ENCODE measurements at places on chromosomes 3 and 15. TPM values are rescaled to one million over a fixed set of nuclear protein-coding genes. Genes with fewer than 3 reads are reported as not detected.

DNA sequence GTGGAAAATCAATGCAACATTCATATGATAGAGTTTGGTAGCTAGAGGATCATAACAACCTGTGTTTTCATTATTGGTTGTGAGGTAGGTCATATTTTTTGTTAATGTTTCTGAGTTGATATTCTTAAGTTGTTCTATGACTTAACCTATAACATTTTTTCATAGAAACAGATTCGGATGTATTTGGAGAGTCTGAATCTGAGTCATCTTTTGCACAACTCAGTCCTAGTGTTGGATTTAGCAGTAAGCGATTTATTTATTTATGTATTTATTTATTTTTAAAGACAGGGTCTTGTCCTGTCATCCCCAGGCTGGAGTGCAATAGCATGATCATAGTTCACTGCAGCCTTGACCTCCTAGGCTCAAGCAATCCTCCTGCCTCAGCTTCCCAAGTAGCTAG, 292.8 kb upstream of the ZNF717 start:
- no peak for DNase-seq

GRCh38 chr3:87268646-87269211, 7.7 kb downstream of the POU1F1 start:
- DNase-seq, result no peak

- DNase-seq, result no peak
These were observed at the start of gene DAZL for GRCh38 chr3:16604887-16605602. Gene DAZL, minus strand, starts transcription at chr3:16605423. Its CDS starts 218 bp downstream, at chr3:16605205.

SLC6A1 gene
- total RNA-seq, result not detected

DNA sequence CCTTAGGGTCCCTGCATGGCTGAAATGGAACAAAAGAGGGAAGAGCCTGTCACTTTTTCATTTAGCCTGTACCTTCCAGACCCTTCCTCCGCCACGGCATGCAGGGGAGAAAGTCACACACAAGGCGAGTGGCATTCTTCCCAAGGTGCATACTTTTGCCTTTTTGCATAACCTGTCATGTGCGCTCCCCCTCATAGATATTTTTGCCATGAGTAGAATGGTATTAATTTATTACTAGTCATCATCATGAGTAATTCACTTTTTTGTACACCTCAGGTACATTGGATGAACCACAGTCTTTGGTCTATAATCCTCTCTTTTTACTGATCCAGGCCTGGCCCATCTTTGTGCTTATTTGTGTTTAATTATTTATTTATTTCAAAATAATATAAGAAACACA, 8.9 kb upstream of the BUB1B start:
- no peak for DNase-seq

GRCh38 chr15:47768735-47769134, 51.4 kb downstream of the SEMA6D start:
- DNase-seq, result no peak

DNA sequence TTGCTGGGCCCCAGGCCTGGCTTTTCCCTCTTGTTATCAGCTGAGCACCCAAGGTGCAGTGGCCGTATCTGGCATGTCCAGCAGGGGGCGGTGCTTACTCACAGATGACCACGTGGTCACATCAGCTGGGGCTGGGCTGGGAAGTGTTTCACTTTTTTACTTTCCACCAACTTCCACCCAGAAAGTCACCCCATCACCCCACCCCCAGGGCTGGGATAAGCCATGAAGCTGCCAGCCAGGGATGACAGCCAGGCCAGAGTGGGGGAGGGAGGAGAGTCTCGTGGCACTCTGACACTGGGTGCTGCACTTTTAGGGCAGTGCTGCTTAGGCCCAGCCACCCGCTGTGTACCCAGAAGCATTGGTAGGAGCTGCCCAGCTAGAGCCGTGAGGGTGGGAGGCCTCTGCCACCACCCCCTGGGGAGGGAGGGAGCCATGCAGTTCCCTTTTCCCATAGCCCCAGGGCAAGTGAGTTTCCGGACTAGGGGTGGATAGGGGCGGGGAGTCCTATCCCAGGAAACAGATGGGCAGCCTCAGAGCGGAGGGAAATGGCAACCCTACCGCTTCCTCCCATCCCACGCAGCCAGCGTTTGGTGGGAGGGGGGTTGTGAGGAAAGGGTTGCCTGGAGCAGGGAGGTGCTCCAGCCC, 6.1 kb downstream of the PPCDC start:
- peak; percentile 72 for DNase-seq

DNA sequence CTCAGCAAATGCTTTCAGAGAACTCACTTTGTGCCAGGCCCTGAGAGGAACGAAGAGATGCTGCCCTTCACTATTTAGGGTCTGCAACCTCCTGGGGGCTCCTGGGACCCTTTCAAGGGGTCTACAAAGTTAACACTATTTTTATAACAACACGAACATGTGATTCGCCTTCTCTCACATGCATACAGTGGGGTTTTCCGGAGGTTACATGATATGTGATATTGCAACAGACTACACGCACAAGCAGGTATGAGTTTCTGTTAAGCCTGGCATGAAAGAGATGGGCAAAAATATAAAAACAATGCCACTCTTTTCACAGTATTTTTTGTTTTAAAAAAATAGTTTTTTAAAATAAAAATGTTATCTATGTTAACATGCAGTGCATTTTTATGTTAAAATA, 10.3 kb downstream of the STARD5 start:
- DNase-seq, result no peak

CD80 gene
- total RNA-seq, result not detected

GRCh38 chr3:67450153-67450552, 204.3 kb downstream of the SUCLG2 start:
- no peak for DNase-seq

DNA sequence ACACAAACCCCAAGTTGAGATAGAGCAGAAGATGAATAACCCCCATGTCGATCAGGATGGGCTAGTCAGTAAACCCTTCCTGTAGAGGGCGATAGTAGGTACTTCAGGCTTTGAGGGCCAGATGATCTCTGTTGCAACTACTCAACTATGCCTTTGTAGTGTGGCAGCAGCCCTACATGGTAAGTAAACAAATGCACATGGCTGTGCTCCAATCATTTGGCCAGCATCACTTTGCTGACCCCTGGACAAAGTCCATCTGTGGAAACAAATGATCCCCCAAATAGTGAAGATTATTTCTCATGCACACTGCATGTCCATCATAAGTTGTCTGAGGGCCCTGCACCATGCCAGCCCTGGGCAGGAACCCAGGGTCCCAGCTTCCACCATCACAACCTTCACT, 402.2 kb upstream of the PROK2 start:
- no peak for DNase-seq

- no peak for DNase-seq
These were observed 200.2 kb upstream of the DPH6 start for GRCh38 chr15:35746121-35746520.

- DNase-seq, result no peak
These were observed 24.2 kb downstream of the KATNBL1 start for GRCh38 chr15:34185666-34186065.

GRCh38 chr15:42604894-42605744, 29.7 kb downstream of the STARD9 start:
- DNase-seq, result no peak

DNA sequence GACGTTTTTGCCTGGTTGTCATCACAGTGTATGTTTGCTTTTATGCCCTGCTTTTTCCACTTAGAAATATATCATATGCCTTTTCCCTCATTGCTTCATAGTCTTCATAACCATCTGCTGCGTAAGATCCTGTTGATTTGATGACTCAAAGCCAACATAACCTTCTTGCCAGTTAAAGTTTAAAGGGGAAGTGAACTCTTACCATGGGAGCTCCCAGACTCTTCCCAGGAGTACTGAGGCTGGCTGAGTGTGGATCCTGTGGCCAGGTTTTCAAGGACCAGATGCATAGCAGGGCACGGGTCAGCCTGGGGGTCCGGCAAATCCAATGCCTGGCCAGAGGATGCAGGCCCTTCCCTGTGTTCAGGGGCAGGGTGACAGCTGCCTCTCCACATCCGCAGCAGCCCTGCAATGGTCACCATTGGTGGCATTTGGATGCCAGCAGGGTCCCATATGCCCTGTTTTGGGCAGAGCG, 42.0 kb upstream of the SACM1L start:
- peak; percentile 76 for DNase-seq
